CD4-positive, alpha-beta T cell treated with Interleukin-4 for 4 hours (primary cell): ENCODE measurements at places on chromosomes 3 and 15.

GRCh38 chr3:182603501-182603900, 189.8 kb upstream of the ATP11B start:
- no peak for DNase-seq

DNA sequence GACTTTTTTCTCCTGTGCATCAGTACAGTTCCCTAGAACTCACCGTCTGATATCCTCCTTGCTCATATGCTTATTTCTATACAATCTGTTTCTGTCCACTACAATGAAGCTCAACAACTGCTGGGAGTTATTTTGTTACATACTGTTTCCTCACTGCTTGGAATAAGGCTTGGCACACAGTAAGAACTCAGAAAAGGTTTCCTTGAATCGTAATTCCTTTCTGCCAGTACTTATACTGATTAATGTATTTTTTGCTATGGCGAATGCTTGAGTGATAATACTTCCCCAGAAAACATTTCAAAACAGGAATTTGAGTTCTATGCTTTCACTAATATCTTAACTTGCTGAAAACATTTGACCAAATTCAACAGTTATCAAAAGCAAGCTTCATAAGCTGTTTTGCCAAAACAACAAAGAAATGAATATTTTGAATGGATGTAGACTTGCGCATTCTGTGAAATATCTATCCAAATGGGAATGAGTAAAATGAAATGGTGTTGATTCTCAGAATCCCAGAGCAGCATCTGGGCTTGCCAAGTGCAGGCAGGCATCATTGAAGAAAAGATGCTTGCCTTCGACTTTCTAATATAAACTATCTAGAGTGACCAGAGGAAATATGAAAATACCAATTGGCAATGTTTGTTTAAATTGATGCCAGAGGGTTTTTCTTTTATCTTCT, 286.3 kb downstream of the RAP2B start:
- no peak for DNase-seq

DNA sequence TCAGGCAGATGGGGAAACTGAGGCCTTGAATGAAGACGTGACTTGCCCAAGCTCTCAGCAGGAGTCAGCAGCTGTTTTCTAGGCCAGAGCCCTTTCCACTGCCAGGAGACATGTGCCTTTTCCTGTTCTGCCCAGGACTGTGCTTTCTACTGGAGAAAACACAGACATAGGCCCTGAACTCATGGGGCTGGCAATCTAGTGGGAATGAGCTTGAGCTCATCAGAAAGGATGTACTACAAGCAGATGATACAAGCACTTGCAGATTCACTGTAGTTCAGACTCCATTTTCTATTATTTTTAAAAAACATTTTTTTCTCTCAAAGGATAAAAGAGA, 14.4 kb downstream of the MASP1 start:
- no peak for DNase-seq

- DNase-seq: no peak
These were observed 362.3 kb upstream of the GOLIM4 start for GRCh38 chr3:168457954-168458539.

- DNase-seq: peak; percentile 46
These were observed 258.1 kb downstream of the TBL1XR1 start for GRCh38 chr3:176939022-176939817.

GRCh38 chr15:62835351-62835750, 207.2 kb upstream of the TPM1 start:
- no peak for DNase-seq

DNA sequence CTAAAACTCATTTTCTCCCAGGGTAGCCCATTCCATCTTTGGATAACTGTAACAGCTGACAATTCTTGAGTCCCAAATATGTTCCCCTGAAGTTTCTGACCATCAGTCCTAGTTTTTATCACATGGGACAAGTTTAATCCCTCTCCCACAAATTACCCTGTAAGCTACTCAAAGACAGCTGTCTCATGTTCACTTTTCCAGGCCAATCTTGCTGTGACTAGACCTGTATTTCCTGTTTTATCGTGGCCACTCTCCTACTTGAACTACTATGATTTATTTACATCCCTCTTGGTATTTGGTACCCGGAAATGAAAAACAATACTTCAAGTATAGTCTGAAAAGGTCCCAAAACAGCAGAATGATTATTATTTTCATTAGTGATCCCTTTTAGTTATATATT, 95.1 kb upstream of the MEX3B start:
- no peak for DNase-seq

GRCh38 chr15:87733541-87733941, 523.0 kb downstream of the NTRK3 start:
- DNase-seq: no peak

GRCh38 chr3:152459118-152459515, 190.4 kb downstream of the MBNL1 start:
- no peak for DNase-seq

- DNase-seq: no peak
These were observed 22.0 kb upstream of the ALPK3 start for GRCh38 chr15:84795186-84795585.

DNA sequence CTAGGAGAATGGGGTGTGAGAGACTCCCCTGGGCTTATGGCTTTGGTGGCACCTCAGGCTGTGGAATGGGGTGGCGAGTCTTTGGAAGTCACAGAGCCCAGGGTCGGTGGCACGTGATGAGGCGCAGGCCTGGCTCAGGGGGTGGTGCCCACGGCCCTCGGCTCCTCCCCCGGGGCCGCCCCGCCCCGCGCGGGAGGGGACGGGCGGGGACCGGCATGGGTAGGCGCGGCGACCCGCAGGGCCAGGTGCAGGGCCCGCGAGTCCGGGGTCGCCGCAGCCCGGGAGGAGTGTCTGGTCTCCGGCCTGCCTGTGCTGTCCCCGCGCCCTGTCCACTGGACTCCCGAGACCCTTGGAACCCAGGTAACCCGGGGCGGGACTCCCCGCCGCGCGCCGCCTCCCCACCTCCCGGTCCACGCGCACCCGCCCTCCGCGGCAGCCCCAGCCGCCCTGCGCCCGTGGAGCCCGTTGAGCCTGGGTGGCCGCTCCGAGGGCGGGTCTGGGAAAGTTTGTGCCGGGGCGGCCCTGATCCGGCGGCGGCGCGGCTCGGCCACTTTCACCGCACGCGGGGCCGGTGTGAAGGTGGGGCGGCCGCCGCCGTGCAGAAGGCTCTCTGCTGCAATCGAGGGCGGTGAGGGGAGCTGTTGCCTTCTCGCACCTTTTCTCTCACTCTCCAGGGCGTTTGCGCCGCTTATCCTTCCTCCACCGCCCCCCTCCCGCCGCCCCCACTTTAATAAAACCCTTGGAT, at the start of gene PAQR5:
TSS of gene PAQR5 (plus strand) at position 216 of the 745 bp plus-strand sequence. CDS start 61,169 bp downstream, outside the sequence.
- no peak for DNase-seq

- no peak for DNase-seq
These were observed 22.4 kb downstream of the TMC3 start for GRCh38 chr15:81351651-81352050.

GRCh38 chr3:179292450-179292849, 30.4 kb upstream of the ZNF639 start:
- DNase-seq: no peak

- DNase-seq: no peak
These were observed 164.7 kb downstream of the PGPEP1L start for GRCh38 chr15:98842973-98843285.

GRCh38 chr3:125213946-125214542, 1.5 kb upstream of the SLC12A8 start:
- DNase-seq: no peak

DNA sequence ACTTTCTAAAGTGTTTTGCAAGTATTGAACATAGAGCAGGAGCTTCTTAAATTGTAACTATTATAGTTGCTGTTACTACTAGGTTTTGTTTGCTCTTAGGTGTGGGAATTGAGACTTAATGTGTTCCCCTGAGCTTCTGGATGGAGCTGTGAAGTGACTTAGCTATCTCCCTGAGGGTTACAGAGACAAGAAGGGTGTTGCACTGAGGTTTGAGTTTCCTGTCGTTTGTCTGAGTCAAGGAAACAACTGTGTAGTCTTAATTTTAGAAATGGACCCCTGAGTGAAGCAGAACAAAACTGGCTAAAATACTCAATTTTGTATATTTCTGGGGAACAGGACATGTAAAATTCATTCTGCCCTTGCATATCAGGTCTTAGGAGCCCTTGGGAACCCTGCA, 20.4 kb downstream of the TTC21A start:
- DNase-seq: peak; percentile 26

- DNase-seq: no peak
These were observed 27.0 kb upstream of the APH1B start for GRCh38 chr15:63250312-63250965.

GRCh38 chr15:40157778-40158447, 3.0 kb upstream of the BUB1B start:
- DNase-seq: no peak

- DNase-seq: no peak
These were observed 34.4 kb downstream of the TNK2 start for GRCh38 chr3:195873971-195874370.

DNA sequence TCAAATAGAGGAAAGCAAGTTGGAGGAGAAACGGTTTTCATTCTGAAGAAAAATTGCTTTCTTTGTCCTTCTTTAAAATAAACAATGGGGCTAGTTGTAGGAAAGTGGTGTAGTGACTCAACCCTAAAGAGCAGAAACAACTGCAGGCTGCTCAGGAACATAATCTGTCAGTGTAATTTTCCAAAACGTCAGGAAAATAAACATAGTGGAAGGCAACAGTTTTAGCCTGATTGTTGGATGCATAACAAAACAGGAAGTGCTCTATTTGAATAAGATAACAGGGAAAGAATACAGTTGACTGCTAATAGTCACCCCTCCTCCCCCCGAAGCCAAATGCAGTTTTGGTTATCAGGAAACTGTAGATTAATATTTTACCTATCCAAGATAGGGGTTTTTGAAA, 167.6 kb downstream of the ECT2 start:
- DNase-seq: no peak

- no peak for DNase-seq
These were observed 40.5 kb upstream of the ROPN1 start for GRCh38 chr3:124032311-124032880.

- DNase-seq: no peak
These were observed 250.0 kb downstream of the XXYLT1 start for GRCh38 chr3:195020921-195021320.

GRCh38 chr3:139928708-139929505, 6.1 kb upstream of the CLSTN2 start:
- DNase-seq: no peak

GRCh38 chr15:79176151-79176550, 85.6 kb upstream of the RASGRF1 start:
- no peak for DNase-seq

GRCh38 chr3:159882790-159883779, 105.5 kb upstream of the IL12A start:
- DNase-seq: no peak

DNA sequence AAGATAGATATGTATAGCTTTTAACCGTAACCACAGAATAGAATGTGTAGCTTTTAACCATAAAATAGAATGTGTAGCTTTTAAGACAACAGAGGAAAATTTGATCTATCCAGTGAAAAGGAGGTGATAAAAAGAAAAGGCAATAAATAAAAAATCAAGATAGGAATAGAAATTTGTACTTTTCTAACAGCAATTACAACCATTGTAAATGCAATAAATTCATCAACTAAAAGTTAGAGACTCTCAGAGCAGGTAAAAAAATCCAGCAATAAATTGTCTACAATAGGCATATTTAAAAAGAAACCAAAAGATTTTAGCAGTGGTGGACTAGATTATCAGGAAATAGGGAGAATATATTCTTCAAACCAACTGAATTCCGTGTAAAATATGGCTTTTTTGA, 63.8 kb upstream of the ABHD2 start:
- DNase-seq: no peak

- no peak for DNase-seq
These were observed 11.4 kb upstream of the STAB1 start for GRCh38 chr3:52483577-52484381.

GRCh38 chr15:101047301-101047781, 128.2 kb downstream of the LRRK1 start:
- no peak for DNase-seq

GRCh38 chr3:138547342-138547975, 46.6 kb downstream of the CEP70 start:
- DNase-seq: no peak

- DNase-seq: no peak
These were observed 563.8 kb downstream of the PYDC2 start for GRCh38 chr3:192024751-192025150.

- no peak for DNase-seq
These were observed 7.0 kb downstream of the TTC21A start for GRCh38 chr3:39114456-39114855.

GRCh38 chr15:81723701-81724100, 322.1 kb downstream of the MEX3B start:
- DNase-seq: no peak

GRCh38 chr3:133443649-133444422, 44.0 kb downstream of the BFSP2 start:
- DNase-seq: no peak

DNA sequence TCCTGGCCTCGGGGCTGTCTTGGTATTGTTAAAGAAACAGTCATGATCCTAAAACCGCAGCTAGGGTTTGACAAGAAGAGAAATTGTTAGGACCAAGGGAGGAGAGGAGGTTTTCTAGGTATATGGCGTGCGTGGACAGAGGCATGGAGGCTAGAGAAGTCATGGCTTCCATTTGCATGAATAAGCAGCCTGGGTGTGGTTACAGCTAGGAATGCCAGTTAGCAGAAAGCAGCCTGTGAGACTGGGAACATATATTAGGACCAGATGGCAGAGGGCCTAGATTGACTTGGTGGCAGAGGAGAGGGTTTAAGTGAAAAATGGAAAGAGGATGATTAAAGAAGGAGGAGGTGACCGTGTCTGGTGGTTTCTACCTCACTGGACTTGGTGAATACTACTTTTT, 573.6 kb upstream of the ARRDC4 start:
- DNase-seq: no peak

DNA sequence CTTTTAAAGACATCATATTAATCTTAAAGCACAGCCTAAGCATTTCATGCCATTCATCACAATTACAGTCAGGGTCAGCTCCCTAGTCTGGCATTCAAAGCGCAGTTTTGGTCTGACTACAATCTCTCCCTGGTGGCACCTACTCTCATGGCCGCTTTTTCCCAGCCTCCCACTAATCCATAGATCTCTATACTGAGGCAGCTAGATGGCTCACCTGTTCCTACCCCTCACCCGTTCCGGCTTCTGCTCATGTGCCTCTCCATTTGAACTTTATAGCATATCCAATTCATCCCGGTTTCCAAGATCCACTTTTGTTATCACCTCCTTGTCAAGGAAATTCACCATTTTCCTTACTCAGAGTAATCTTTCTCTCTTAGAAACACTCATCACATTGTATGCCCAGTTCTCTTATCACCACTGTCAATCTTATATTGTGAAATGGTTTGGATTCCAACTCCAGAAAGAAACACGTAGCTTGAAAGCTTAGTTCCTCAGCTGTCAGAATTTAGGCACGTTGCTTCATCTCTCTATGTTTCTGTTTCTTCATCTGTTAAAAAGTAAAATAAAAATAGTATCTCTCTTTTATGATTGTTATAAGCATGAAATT, 220.0 kb upstream of the UBE2E2 start:
- no peak for DNase-seq

GRCh38 chr3:120773932-120774331, 31.4 kb downstream of the GTF2E1 start:
- no peak for DNase-seq

- DNase-seq: no peak
These were observed 8.2 kb downstream of the HYAL2 start for GRCh38 chr3:50314342-50314741.
